Activated CD4-positive, alpha-beta T cell treated with anti-CD3 and anti-CD28 coated beads for 36 hours (primary cell): ENCODE measurements at places on chromosomes 16 and 17. TPM values are rescaled to one million over a fixed set of nuclear protein-coding genes. Genes with fewer than 3 reads are reported as not detected.

- H3K4me3 ChIP-seq: no peak overlapping the region
- peaks cover 3% of the 10 kb centered on the region for H3K36me3 ChIP-seq
- DNase-seq: no peak
- peaks cover 27% of the 10 kb centered on the region for H3K4me1 ChIP-seq
These were observed 16.9 kb downstream of the RAB40C start for GRCh38 chr16:606656-607307.

GRCh38 chr16:24135624-24136565 is 120.2 kb upstream of the CACNG3 start:
- H3K36me3 ChIP-seq: peaks cover 24% of the 10 kb centered on the region
- no peak overlapping the region for H3K4me3 ChIP-seq
- H3K27ac ChIP-seq: no peak overlapping the region
- no peak for DNase-seq

DNA sequence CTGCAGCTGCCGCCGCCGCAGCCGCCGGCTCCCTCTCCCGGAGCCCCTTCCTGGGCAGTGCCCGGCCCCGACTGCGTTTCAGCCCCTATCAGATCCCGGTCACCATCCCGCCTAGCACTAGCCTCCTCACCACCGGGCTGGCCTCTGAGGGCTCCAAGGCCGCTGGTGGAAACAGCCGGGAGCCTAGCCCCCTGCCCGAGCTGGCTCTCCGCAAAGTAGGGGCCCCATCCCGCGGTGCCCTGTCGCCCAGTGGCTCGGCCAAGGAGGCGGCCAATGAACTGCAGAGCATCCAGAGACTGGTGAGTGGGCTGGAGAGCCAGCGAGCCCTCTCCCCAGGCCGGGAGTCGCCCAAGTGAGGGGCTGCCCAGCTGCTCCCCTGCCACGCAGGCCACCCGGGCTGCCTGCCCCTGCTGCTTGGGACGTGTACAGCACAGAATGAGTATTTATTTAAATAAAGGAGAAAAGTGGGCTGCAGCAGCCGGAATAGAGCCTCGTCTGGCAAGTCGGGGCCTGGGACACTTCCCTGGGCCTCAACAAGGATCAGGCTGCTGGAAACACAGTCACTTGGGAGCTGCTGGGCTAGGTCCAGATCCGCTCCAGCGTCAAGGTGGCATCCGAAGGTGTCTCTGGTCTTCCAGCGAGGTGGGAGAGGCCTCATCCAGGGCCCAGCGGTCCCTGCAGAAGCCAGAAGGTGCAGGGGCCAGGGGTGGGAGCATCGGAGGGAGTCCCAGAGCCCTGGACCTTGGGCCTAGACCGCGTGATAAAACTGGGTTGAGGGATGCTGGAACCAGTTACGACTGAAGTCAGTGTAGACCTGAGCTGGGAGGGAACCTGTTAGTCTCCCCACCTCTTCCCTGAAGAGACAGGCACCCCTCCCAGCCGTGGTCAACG is 8.8 kb downstream of the TBX2 start:
- H3K36me3 ChIP-seq: no peaks in the 10 kb centered on the region
- H3K4me3 ChIP-seq: peak overlapping the region; percentile 45
- H3K27me3 ChIP-seq: peaks cover 49% of the 10 kb centered on the region
- H3K27ac ChIP-seq: no peak overlapping the region
- DNase-seq: no peak
- peaks cover 22% of the 10 kb centered on the region for H3K4me1 ChIP-seq

- no peak overlapping the region for H3K4me3 ChIP-seq
- peaks cover 9% of the 10 kb centered on the region for H3K36me3 ChIP-seq
- DNase-seq: no peak
- no peaks in the 10 kb centered on the region for H3K27me3 ChIP-seq
These were observed 16.7 kb downstream of the IGFBP4 start for GRCh38 chr17:40459636-40460603.

DNA sequence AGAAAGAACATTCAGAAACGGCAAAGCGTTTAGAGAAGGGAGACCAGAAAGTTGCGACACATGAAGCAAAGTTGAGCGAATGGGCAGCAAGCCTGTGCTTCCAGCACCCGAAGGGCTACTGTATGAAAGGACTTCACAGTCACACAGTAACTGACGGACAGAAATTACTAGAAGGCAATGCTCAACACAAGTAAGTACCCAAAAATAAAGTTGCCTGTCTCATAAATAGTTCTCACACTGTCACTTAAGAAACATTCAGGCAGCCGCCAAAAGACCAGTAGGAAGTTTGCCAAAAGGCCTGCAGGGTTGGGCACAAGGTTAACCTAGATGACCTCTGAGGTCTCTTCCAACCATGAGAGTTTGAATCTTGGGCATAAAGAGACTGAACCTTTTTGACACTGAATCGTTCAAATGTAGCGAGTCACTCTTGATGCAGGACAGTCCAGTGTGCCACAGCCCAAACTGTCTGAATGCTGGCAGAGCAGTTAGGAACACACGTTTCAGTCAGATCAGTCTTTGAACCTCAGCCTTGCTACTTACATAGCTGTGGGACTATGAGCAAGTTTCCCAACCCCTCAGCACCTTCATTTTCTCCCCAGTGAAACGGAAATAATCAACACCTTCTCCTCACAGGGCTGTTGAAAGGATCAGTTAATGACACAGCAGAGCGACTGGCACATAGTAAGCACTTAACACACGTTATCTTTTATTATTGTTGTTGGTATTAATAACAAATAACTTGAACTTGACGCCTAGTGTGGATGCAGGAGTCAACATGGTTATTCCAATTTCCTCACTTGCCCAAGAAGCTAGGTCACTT is 10.4 kb downstream of the NCBP3 start:
- no peaks in the 10 kb centered on the region for H3K27me3 ChIP-seq
- H3K36me3 ChIP-seq: peaks cover 36% of the 10 kb centered on the region
- DNase-seq: no peak

- peaks cover 54% of the 10 kb centered on the region for H3K27me3 ChIP-seq
- no peaks in the 10 kb centered on the region for H3K36me3 ChIP-seq
- H3K27ac ChIP-seq: no peak overlapping the region
- no peak for DNase-seq
These were observed 5.7 kb upstream of the BAHCC1 start for GRCh38 chr17:81389585-81389984.

GRCh38 chr16:17469011-17469740 is 1.6 kb downstream of the XYLT1 start:
- no peaks in the 10 kb centered on the region for H3K36me3 ChIP-seq
- peak overlapping the region; percentile 72 for H3K27ac ChIP-seq
- H3K4me3 ChIP-seq: peak overlapping the region; percentile 79
- no peaks in the 10 kb centered on the region for H3K27me3 ChIP-seq
- peaks cover 46% of the 10 kb centered on the region for H3K4me1 ChIP-seq
- DNase-seq: no peak

DNA sequence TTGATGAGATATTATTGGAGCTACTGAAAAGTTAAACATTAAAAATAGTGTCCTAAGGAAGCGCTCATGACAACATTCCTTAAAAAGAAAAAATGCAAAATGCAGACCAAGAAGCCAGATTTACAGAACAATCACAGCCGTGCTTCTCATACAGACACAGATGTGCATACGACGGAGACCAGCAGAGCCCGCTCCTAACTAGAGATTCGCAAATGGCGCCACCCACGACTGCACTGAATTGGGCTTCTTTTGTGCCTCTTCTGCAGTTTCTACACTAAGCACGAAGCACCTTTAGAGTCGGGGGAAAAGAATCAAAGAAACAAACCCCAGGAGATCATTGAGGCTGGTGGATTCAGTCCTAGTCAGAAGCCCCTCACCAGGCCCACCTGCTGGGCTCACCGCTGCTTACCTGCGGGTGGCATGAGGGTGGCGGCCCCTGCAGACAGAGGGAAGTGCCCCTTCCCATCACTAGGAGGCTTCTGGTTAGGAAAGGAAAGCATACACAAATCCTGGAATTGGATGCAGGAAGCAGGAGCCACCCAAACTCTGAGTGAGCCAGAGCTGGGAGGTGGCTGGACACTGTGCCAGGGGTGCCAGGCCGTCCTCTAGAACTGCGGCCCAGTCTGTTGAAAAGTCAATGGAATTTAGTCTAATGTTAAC is 64.9 kb upstream of the CHMP6 start:
- H3K4me3 ChIP-seq: no peak overlapping the region
- H3K27me3 ChIP-seq: no peaks in the 10 kb centered on the region
- H3K36me3 ChIP-seq: peaks cover 43% of the 10 kb centered on the region
- H3K4me1 ChIP-seq: no peaks in the 10 kb centered on the region
- H3K27ac ChIP-seq: peak overlapping the region; percentile 19
- no peak for DNase-seq

DNA sequence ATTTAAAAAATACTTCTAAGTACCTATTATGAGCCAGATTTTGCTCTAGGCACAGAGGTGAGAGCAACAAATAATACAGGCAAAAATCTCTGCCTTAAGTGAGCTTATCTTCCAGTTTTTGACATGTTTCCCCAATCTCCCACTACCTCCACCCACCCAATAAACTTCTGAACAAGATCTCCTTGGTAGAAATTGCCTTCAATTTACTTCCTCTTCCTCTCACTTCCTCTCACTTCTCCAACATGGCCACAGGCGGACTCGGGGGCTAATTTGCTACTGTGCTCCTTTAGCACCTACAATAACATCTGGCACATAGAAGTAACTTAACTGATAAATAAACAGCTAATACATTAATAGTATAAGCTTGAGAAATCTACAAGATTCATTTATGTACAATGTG is 82.6 kb downstream of the CACNG1 start:
- H3K36me3 ChIP-seq: peaks cover 19% of the 10 kb centered on the region
- no peak overlapping the region for H3K4me3 ChIP-seq
- no peak overlapping the region for H3K27ac ChIP-seq

- no peak for DNase-seq
- H3K4me3 ChIP-seq: no peak overlapping the region
- H3K36me3 ChIP-seq: no peaks in the 10 kb centered on the region
- no peaks in the 10 kb centered on the region for H3K4me1 ChIP-seq
- H3K27ac ChIP-seq: no peak overlapping the region
- peaks cover 8% of the 10 kb centered on the region for H3K27me3 ChIP-seq
These were observed 34.1 kb upstream of the WWOX start for GRCh38 chr16:78065319-78065718.

GRCh38 chr17:48542698-48543106 is 2.2 kb downstream of the HOXB2 start:
- DNase-seq: no peak
- peak overlapping the region; percentile 75 for H3K4me3 ChIP-seq
- H3K4me1 ChIP-seq: peaks cover 27% of the 10 kb centered on the region
- H3K27me3 ChIP-seq: peaks cover 49% of the 10 kb centered on the region
- H3K27ac ChIP-seq: peak overlapping the region; percentile 79

DNA sequence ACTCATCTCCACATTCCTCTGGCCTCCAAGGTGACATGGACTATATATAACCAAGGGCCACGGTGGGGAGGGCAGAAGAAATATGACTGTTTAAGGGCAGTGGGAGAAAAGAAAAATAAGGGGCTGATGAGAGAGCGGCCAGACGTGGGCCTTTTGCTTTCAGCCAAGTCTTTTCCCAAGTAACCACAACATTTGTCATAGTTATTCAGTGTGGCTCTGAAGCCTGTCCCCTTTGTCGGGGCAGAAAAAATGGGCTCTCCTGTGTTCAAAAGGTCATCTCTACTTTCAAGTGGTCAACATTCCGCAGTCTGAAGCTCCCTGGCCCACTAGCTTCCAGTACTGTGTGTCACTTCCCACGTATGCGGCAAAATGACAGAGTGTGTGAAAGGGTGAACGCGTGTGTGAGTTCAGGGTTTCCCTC is 245.4 kb downstream of the NTN1 start:
- H3K36me3 ChIP-seq: peaks cover 6% of the 10 kb centered on the region
- H3K27me3 ChIP-seq: no peaks in the 10 kb centered on the region
- no peak overlapping the region for H3K27ac ChIP-seq
- DNase-seq: no peak

GRCh38 chr17:83185023-83186002 is 105.9 kb downstream of the METRNL start:
- H3K27ac ChIP-seq: no peak overlapping the region
- no peak overlapping the region for H3K4me3 ChIP-seq
- no peaks in the 10 kb centered on the region for H3K27me3 ChIP-seq
- no peak for DNase-seq
- no peaks in the 10 kb centered on the region for H3K36me3 ChIP-seq
- H3K4me1 ChIP-seq: peaks cover 2% of the 10 kb centered on the region

- H3K4me3 ChIP-seq: peak within 1 kb of the TSS; percentile 99
- peaks cover 23% of the 10 kb centered on the region for H3K36me3 ChIP-seq
- no peaks in the 10 kb centered on the region for H3K27me3 ChIP-seq
- H3K27ac ChIP-seq: peak within 1 kb of the TSS; percentile 98
- DNase-seq: peak; percentile 95
- H3K4me1 ChIP-seq: peaks cover 32% of the 10 kb centered on the region
These were observed at the start of gene RUNDC1 for GRCh38 chr17:42980274-42980765. TSS of gene RUNDC1 (plus strand) at chr17:42980565. CDS start at chr17:42980577, 12 bp downstream.

GRCh38 chr16:77330332-77331042 is 104.3 kb downstream of the ADAMTS18 start:
- peak overlapping the region; percentile 59 for H3K27ac ChIP-seq
- peaks cover 30% of the 10 kb centered on the region for H3K4me1 ChIP-seq
- peaks cover 14% of the 10 kb centered on the region for H3K27me3 ChIP-seq
- H3K4me3 ChIP-seq: no peak overlapping the region
- no peaks in the 10 kb centered on the region for H3K36me3 ChIP-seq

Gene HOXB13
- total RNA-seq: not detected

Gene STX4
- 35.9 TPM for total RNA-seq

Gene PABPN1L
- not detected for total RNA-seq

Gene LDAF1
- 7.2 TPM for total RNA-seq

Gene ESRP2
- total RNA-seq: 0.85 TPM

Gene TEDC2
- 23.1 TPM for total RNA-seq

Gene PIK3R5
- 29.2 TPM for total RNA-seq

Gene CCL17
- total RNA-seq: 1.4 TPM

Gene ERN2
- not detected for total RNA-seq

Gene MPP3
- total RNA-seq: 0.41 TPM
